Thoracic aorta (tissue), 2 donors: ENCODE measurements at places on chromosomes 3 and 15. TPM values are rescaled to one million over a fixed set of nuclear protein-coding genes. Genes with fewer than 3 reads are reported as not detected.

DNA sequence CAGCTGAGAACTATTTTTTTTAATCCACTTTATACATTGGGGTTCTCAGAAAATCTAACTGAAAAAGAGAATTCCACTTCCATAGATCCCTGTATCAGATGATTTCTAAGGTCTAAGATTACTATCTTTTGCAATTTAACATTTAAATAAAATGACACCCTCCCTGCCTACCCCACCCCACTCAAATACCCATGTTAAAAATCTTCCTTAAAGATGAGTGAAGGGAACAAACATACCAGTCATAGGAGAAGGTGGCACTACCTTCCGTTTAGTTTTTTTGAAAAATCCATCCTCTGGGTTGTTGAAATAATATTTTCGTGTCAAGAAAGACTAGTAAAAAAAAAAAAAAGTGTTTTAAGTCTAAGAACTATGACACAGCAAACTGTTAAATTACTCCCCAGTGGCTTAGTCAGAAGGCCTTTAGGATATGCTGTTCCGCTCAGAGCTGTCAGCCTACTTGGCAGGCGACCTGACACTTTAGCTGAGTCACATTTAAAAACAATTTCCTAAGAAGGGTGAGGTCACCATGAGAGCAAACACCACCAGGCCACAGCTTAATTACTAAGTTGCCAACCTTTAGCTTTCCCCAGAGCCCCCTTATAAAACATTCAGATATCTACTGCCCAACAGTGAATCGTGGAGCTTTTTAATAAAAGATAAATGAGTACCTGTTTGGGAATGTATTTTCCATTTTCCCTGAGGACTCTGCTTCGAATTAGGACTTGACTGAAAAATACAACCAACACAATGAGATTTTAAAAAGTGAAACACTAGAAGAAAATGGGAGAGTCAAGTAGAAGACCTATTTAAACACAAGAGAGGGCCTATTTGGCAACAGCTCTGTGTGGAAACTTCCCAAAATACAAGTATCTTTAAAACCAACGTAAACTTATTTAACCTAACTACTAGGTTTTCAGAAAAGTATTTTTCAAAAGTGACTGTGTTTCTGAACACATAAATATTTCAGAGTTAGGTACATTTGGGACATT, 9.6 kb downstream of the EMC3 start:
- peak; percentile 67 for DNase-seq

GRCh38 chr3:127646501-127647046, 17.6 kb downstream of the PODXL2 start:
- no peak for DNase-seq

GRCh38 chr3:174355505-174355904, 503.6 kb upstream of the NAALADL2 start:
- no peak for DNase-seq

- DNase-seq: peak; percentile 67
These were observed at the start of gene NEDD4 for GRCh38 chr15:55993111-55993803. TSS of gene NEDD4 (minus strand) at chr15:55993612. CDS start at chr15:55993555, 57 bp downstream.

- no peak for DNase-seq
These were observed 173.4 kb downstream of the MYRIP start for GRCh38 chr3:39982665-39983357.

The CNTN4 gene
- total RNA-seq: 116 TPM
